ENCODE measurements at places on chromosomes 6 and 20.

DNA sequence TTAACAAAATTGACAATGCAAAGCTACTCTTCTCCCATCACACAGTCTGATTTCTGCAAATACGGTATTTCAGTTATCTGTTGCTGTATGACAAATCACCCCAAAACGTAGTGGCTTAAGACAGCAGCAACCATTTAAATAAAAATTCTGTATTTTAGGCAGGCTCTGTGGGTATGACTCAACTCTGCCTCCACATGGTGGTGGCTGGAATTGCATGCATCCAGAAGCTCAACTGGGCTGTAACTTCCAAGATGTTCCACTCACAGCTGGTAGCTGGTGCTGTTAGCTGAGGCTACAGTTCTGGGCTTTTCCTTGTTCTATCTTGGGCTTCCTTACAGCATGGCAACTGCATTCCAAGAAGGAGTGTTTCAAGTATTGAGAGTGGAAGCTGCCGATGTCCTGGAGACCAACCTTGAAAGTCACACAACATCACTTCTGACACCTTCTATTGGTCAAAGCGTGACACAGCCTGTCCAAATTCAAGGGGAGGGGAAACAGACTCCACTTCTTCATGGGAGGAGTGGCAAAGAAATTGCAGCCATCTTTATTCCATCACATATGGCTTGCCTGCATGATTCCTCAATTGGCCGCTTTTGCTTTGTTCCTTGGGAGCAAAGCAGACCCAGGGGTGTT lies 39.7 kb upstream of the TULP1 start:
- no peak for DNase-seq

DNA sequence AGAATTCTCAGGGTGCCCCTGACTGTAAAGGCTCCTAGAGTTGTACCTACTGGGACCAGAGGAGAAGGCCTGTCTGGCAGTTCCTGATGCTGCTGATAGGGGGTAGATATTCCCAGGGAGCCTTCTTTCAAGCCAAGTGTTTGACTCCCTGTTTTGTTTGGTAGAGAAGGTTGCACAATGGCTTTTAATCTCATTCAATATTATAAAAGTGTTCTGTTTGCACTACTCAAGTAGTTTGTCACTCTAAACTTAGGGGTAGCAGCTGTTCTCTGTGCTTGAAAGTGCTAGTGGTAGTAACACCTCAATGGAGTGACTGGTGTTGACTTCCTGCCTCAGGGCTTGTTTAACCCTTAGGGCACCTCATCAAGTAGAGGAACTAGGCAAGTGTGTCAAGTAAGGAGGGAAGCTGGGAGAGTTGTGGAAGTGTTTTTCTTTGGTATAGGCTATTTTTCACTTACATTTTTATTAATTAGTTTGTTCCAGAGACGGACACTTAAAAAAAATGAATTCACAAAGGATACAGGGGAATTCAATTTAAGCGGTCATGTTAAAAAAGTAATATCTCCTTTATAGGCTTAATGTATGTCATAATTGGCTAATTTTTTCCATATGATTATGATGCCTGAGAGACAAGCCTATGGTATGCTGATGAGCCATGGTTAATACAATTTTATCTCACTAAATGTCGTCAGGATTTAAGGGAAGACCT lies 38.1 kb downstream of the BICRAL start:
- DNase-seq: peak; percentile 38

DNA sequence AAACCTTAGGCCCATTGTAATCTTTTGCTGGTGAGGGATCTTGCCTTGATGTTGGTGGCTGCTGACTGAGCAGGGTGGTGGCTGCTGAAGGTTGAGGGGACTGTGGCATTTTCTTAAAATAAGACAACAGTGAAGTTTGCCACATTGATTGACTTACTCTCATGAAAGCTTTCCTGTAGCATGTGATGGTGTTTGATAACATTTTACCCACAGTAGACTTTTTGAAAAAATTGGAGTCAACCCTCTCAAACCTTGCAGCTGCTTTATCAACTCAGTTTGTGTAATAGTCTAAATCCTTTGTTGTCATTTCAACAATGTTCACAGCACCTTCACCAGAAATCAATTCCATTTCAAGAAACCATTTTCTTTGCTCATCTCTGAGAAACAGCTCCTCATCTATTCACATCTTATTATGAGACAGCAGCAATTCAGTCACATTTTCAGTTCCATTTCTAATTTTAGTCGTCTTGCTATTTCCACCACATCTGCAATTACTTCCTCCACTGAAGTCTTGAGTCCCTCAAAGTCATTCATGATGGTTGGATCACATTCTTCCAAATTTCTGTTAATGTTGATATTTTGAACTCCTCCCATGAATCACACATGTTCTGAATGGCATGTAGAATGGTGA lies 37.2 kb downstream of the CST9L start:
- DNase-seq: no peak

GRCh38 chr20:35737865-35738333 lies 4.2 kb downstream of the RBM39 start:
- no peak for DNase-seq

GRCh38 chr6:109531446-109531845 lies 48.4 kb upstream of the ZBTB24 start:
- no peak for DNase-seq
